PC-9 (cell line): ENCODE measurements at places on chromosomes 5 and 9.

- no peaks in the 10 kb centered on the region for H3K27me3 ChIP-seq
- no peak for DNase-seq
- H3K36me3 ChIP-seq = 0 out of 2 replicates have a peak, but pooled peaks cover 4% of the 10 kb centered on the region
- peaks cover 8% of the 10 kb centered on the region; the same call in 1 of the 2 replicates for H3K4me1 ChIP-seq
- H3K4me3 ChIP-seq = no peak overlapping the region
- no peak overlapping the region for H3K27ac ChIP-seq
These were observed 120.9 kb downstream of the CDC42SE2 start for GRCh38 chr5:131384616-131385214.

GRCh38 chr5:5165541-5166002 is 25.4 kb downstream of the ADAMTS16 start:
- no peaks in the 10 kb centered on the region for H3K36me3 ChIP-seq
- H3K27me3 ChIP-seq = no peaks in the 10 kb centered on the region
- no peaks in the 10 kb centered on the region for H3K4me1 ChIP-seq

DNA sequence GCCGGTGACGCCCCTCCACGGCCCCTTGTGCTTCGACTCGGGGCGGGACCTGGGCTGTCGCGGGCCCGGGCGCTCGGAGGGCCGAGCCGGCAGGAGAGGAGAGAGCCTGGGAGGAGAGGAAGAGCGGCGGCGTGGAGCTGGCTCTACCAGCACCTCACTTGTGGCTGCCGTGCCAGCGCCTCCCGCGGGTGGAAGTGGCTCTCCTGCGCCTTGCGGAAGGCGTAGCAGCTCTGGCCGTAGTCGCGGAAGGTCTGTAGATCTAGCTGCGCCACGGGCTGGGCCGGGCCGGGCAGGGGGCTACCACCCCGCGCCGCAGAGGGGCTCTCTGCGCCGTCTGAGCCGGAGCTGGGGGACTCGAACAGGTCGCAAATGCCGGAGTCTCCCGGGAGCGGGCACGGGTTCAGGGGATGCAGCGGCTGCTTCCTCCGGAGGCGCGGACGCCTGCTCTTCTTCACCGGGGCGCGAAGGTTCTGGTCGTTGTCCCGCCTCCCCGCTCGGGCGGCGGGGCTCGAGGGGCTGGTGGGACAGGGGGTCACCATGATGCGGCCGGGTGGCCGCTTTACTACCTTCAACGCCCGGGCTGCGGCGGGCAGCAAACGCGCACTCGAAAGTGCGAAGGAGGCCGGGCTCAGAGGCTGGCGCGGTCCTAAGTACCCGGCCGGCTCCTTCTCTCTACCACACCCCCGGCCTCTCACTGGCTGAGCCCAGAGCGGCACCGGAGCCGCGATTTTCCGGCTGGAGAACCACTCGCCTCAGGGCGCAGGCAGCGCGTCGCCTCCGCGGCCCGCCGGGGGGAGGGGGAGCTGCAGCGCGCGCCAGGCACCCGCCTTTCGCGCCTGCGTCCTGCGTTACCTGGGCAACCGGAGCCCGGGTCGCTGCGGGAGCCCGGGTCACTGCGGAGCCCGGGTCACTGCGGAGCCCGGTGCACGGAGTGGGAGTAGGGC is at the start of gene CCNO:
Gene CCNO, minus strand, starts transcription at position 624 of the 944 bp plus-strand sequence. Its CDS starts 85 bp downstream, at position 539.
- H3K27me3 ChIP-seq = no peaks in the 10 kb centered on the region
- peaks cover 22% of the 10 kb centered on the region for H3K4me1 ChIP-seq

DNA sequence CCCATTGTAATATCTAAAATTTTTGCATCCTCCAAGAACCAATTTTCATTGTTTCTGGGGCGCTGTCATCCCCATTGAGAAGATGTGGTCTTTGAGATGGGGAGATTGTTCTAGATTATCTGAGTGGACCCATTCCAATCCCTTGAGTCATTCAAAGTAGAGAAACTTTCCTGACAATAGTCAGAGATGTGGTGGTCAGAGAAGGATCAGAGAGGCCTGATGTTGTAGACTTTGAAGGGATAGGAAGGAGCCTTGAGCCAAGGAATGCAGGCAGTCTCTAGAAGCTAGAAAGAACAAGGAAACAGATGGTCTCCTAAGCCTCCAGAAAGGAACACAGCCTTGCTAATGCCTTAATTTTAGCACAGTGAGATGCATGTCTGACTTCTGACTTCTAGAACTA is 80.4 kb downstream of the TEK start:
- no peaks in the 10 kb centered on the region for H3K4me1 ChIP-seq
- no peak overlapping the region for H3K27ac ChIP-seq
- no peak for DNase-seq

- H3K27me3 ChIP-seq = no peaks in the 10 kb centered on the region
- no peak overlapping the region for H3K4me3 ChIP-seq
- no peak for DNase-seq
- H3K27ac ChIP-seq = no peak overlapping the region
- no peaks in the 10 kb centered on the region for H3K4me1 ChIP-seq
These were observed 41.0 kb upstream of the UBAC1 start for GRCh38 chr9:136002215-136002614.

DNA sequence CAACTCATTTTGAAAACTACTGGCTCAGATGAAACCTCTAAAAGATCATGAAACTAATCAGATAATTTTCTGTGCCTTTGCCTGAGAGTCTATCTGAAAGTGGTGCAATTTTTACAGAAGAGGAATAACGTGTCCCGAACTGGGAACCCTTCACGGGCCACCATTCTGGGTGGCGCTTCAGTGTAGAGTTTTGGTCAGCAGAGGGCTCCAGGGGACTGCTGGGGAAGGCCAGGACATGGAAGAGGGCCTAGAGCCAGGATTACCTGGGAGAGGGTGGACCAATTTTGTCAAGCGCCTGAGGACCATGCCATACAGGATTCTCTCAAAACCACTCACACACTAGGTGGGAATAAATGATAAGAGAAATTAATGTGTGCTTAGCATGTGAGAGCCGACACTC is 49.7 kb upstream of the PLEKHG4B start:
- no peaks in the 10 kb centered on the region for H3K36me3 ChIP-seq
- no peak overlapping the region for H3K4me3 ChIP-seq
- DNase-seq = peak; percentile 63
- peaks cover 79% of the 10 kb centered on the region for H3K27me3 ChIP-seq
- H3K27ac ChIP-seq = no peak overlapping the region

- peaks cover 60% of the 10 kb centered on the region for H3K36me3 ChIP-seq
- no peak for DNase-seq
- H3K27me3 ChIP-seq = no peaks in the 10 kb centered on the region
These were observed 42.1 kb downstream of the FAF2 start for GRCh38 chr5:176490301-176490700.

GRCh38 chr5:8693341-8693844 is 824.4 kb downstream of the MTRR start:
- H3K36me3 ChIP-seq = no peaks in the 10 kb centered on the region
- H3K4me3 ChIP-seq = no peak overlapping the region
- no peak for DNase-seq
- no peak overlapping the region for H3K27ac ChIP-seq
- peaks cover 38% of the 10 kb centered on the region; the same call in 1 of the 2 replicates for H3K27me3 ChIP-seq
- no peaks in the 10 kb centered on the region for H3K4me1 ChIP-seq

DNA sequence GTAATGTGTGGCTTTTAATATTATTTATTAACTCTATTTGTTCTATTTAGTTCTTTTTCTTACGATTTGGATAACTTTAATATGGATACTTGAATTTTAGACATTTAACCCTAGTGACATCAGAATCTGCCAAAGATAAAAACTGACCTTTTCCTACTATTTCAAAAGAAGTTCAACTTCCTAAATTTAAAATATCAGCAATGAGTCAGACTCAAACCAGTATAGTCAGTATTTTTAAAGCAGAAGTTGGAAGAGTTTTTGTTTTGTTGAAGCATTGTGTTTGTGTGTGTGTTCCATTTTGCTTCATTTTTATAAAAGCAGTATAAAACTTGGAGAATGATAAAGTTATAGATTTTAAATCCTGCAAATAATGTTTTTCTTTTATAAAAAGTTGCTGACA is 251.8 kb upstream of the RASA1 start:
- peaks cover 23% of the 10 kb centered on the region for H3K4me1 ChIP-seq
- DNase-seq = no peak
- H3K27me3 ChIP-seq = no peaks in the 10 kb centered on the region
- no peaks in the 10 kb centered on the region for H3K36me3 ChIP-seq
- H3K27ac ChIP-seq = no peak overlapping the region

DNA sequence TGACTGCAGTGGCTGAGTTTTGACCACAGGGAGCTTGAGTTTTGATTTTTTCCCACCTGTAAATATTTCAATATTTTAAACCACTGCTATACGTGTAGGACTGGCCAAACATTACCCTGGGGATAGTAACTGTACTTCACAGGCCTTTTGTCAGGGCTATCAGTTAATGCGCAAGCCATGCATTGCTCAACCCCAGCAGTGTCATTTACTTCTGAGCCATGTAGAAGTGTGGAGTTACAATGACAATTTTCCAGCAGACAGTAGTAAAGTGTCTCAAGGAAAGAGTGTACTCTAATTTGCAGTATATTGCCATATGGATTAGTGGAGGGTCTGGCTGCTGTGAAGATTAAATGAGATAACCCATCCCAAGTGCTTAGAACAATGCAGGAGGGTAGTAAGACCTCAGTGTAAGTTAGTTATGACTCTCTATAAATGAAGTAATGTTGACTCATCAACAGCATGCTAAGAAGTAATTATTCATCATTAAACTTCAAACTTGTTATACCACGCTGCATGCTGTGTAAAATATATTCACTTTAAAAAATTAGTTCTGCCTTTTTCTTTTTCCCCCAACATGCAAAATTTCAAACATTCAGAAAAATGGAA is 489.2 kb downstream of the KDM4C start:
- 0 out of 2 replicates have a peak, but pooled peaks cover 10% of the 10 kb centered on the region for H3K4me1 ChIP-seq
- H3K27me3 ChIP-seq = no peaks in the 10 kb centered on the region
- no peak for DNase-seq
- no peak overlapping the region for H3K27ac ChIP-seq
- no peak overlapping the region for H3K4me3 ChIP-seq

- no peaks in the 10 kb centered on the region for H3K36me3 ChIP-seq
- H3K27me3 ChIP-seq = peaks cover 67% of the 10 kb centered on the region
- no peak for DNase-seq
- H3K4me3 ChIP-seq = no peak overlapping the region
- H3K27ac ChIP-seq = no peak overlapping the region
These were observed 42.9 kb downstream of the TRIP13 start for GRCh38 chr5:935510-936084.

DNA sequence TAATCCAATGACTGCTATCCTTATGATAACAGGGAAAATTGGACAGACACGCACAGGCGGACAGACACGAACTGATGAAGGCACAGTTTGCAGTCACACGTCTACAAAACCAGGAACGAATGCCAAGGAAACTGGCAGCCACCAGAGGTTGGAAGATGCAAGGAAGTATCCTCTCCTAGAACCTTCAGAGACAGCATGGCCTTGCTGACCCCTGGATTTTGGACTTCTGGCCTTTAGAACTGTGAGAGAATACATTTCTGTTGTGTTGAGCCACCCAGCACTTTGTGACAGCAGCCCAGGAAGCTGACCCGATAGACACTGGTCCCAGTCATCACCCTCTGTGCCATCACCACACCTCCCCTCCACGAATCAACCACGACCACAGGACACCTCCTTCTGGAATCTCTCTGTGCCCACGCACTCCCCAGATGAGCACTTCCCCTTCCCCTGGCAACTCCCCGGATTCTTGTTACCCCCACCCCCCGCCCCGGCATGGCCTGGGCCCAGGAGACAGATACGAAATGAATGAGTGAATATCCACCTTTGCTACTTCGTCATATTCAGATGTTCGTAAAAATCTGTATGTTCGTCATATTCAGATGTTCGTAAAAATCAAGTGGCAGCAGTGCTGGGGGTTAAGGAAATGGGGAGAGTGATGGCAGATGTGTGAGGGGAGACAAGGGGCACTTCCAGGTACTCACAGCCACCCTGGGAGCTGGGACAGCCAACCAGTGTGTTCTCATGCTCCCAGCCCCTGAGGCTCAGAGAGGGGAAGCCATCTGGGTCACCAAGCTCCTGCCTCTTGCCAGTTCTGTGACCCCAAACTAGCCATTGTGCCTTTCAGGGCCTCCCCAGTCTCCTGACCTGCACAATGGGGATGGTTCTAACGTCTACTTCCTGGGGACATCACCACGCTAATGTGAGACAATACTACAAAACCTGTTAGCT is 18.5 kb downstream of the GBGT1 start:
- peaks cover 32% of the 10 kb centered on the region for H3K4me1 ChIP-seq
- H3K36me3 ChIP-seq = no peaks in the 10 kb centered on the region
- H3K4me3 ChIP-seq = peak overlapping the region; percentile 29; the same call in 1 of the 2 replicates
- no peaks in the 10 kb centered on the region for H3K27me3 ChIP-seq
- H3K27ac ChIP-seq = no peak overlapping the region
- no peak for DNase-seq

GRCh38 chr5:22842574-22842973 is 10.6 kb downstream of the CDH12 start:
- no peaks in the 10 kb centered on the region for H3K27me3 ChIP-seq
- no peaks in the 10 kb centered on the region for H3K4me1 ChIP-seq
- H3K36me3 ChIP-seq = no peaks in the 10 kb centered on the region
- no peak for DNase-seq
- H3K4me3 ChIP-seq = no peak overlapping the region

- peak; percentile 82 for DNase-seq
- 0 out of 2 replicates have a peak, but pooled peaks cover 2% of the 10 kb centered on the region for H3K36me3 ChIP-seq
- H3K27ac ChIP-seq = no peak within 1 kb of the TSS
- peak within 1 kb of the TSS; percentile 63 for H3K4me3 ChIP-seq
These were observed at the start of gene WDR38 for GRCh38 chr9:124852829-124853531. WDR38 (plus strand) TSS chr9:124853460; CDS start chr9:124853532, 72 bp downstream.

DNA sequence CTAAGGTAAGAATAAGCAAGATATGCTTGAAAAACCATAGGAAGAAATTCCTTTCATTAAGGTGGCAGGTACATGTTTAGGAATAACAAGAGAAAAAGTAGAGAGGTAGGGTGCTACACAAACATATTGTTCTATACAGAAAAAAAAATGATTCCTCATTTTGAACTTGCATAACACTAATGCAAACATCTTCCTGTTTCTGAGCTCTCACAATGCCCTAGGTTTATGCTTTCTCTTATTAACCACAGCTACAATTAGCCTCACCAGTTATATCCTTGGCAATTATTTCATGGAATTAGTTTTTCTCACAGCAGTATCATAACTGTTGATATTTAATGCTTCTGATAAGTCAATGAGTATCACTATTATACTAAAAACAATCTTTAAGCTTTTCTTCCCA is 20.7 kb downstream of the CEMIP2 start:
- no peaks in the 10 kb centered on the region for H3K27me3 ChIP-seq
- no peak for DNase-seq
- H3K4me1 ChIP-seq = peaks cover 13% of the 10 kb centered on the region
- H3K36me3 ChIP-seq = peaks cover 35% of the 10 kb centered on the region
- no peak overlapping the region for H3K27ac ChIP-seq
- no peak overlapping the region for H3K4me3 ChIP-seq

- H3K4me3 ChIP-seq = no peak overlapping the region
- no peak for DNase-seq
- H3K27ac ChIP-seq = no peak overlapping the region
- 0 out of 2 replicates have a peak, but pooled peaks cover 6% of the 10 kb centered on the region for H3K4me1 ChIP-seq
- H3K27me3 ChIP-seq = no peaks in the 10 kb centered on the region
- H3K36me3 ChIP-seq = no peaks in the 10 kb centered on the region
These were observed 3.8 kb downstream of the TCF7 start for GRCh38 chr5:134118212-134118835.

- H3K27me3 ChIP-seq = no peaks in the 10 kb centered on the region
- H3K4me1 ChIP-seq = no peaks in the 10 kb centered on the region
- no peaks in the 10 kb centered on the region for H3K36me3 ChIP-seq
- DNase-seq = no peak
These were observed 7.0 kb upstream of the SIL1 start for GRCh38 chr5:139205124-139205523.

GRCh38 chr5:32445831-32446614 is 1.5 kb upstream of the ZFR start:
- H3K4me3 ChIP-seq = no peak overlapping the region
- H3K27me3 ChIP-seq = no peaks in the 10 kb centered on the region
- peaks cover 27% of the 10 kb centered on the region for H3K4me1 ChIP-seq
- H3K36me3 ChIP-seq = peaks cover 12% of the 10 kb centered on the region; the same call in 1 of the 2 replicates
- no peak for DNase-seq

GRCh38 chr9:126682928-126683697 is 69.4 kb downstream of the LMX1B start:
- H3K27me3 ChIP-seq = peaks cover 54% of the 10 kb centered on the region
- H3K4me3 ChIP-seq = no peak overlapping the region
- no peaks in the 10 kb centered on the region for H3K36me3 ChIP-seq
- no peak overlapping the region for H3K27ac ChIP-seq
- no peaks in the 10 kb centered on the region for H3K4me1 ChIP-seq
- DNase-seq = no peak
